ENCODE measurements at places on chromosomes 2 and 18. TPM values are rescaled to one million over a fixed set of nuclear protein-coding genes. Genes with fewer than 3 reads are reported as not detected.

The SLC23A3 gene
- 0.52 TPM for total RNA-seq

The TSGA10 gene
- 2.1 TPM for total RNA-seq

The HS1BP3 gene
- total RNA-seq: 10.4 TPM

The CD28 gene
- 4.2 TPM for total RNA-seq
